ENCODE measurements at places on chromosomes 11 and 22. TPM values are rescaled to one million over a fixed set of nuclear protein-coding genes. Genes with fewer than 3 reads are reported as not detected.

GRCh38 chr11:127531167-127531566 is 530.6 kb upstream of the KIRREL3 start:
- DNase-seq = no peak

DNA sequence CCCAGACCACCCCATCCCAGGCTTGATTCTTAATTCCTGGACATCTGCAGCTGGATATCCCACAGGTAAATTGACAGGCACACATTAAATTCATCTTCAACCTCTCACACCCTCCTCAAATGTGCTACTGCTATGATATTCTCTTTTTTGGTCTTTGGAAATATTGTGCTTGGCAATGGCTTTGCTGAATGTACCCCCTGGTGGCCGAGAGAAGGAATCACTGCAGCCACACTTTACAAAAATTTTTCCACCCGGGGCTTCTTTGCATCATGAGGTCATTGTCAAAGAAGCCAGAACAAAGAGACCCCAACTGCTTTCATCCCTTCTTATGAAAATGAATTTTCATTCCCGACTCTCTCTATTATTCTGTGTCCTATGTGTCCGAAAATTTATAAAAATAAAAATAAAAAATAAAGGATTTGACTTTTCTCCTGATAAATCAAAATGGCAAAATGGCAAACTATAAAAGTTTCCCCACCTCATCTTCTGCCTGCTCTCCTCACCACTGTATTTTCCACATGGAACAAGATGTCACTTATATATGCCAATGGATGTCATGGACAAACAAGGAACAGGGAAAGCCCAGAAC is 15.0 kb upstream of the CYB5R2 start:
- peak; percentile 3 for DNase-seq

GRCh38 chr11:44760477-44760872 is 33.7 kb downstream of the TSPAN18 start:
- no peak for DNase-seq

DNA sequence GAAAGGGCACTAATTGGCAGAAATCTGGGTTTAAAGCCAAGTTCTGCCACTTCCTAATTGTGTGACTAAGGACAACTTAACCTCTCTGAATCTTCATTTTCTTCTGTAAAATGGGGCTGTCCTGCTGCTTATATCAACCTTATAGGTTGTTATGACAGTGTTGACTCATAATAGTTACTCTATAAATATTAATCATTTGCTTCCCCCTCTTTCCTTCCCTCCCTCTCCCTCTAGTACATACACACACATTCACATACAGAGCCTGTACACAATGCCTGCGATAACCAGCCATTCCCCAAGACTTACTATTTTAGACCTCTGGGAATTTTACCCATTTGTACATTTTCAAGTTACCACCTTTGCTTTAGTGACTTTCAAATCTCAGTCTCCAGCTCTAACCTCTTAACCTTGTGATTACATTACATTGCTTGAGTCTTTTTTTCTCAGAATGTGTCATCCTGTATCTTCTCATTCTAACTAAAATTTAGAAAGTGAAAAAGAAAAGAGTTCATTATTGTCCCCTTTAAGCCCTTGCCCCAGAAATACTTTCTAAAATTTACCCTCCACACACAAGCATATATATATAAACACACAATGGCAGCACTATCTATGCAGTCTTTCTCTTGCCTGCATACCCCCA is 31.9 kb downstream of the GDPD4 start:
- DNase-seq = no peak

- DNase-seq = no peak
Observed at GRCh38 chr11:92735039-92735438, 234.4 kb upstream of the MTNR1B start.

DNA sequence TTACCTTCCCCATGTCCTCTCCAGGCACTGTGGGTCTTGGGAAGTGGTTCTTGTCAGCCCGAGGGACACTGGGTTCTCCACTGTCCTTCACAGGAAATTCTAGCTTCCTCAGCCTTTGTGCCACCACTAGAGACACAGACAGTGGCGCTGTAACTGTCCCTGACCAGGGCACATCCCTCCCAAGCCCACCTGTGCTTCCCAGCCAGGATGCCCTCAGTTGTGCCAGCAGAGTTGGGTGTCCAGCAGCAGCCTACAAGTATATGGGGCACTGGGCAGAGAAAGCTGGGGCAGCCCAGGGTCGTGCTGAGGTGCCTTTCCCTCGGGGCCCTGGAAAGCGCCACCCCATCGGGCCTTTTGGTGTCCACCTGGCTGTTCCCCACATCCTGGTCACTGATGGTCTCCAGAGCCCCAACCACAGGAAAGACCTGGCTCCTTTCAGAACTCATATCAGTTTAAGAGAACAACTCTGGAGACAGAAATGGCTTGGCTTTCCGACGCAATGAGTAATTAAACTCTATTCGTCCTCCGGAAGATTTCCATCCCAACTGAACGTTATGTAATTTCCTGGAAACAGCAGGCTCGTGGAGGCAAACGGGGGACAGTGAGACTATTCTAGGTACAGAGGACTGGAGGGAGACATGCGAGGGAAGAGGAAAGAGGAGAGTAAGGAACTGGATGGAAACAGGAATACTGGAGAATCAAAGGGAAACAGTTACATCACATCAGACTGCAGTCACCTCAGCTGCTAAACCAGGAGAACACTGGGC is 28.6 kb downstream of the PPP2R1B start:
- peak; percentile 87 for DNase-seq

- no peak for DNase-seq
Observed at GRCh38 chr11:46951864-46952263, 15.3 kb downstream of the CSTPP1 start.

GRCh38 chr11:102279641-102280170 is 37.6 kb upstream of the BIRC3 start:
- no peak for DNase-seq

DNA sequence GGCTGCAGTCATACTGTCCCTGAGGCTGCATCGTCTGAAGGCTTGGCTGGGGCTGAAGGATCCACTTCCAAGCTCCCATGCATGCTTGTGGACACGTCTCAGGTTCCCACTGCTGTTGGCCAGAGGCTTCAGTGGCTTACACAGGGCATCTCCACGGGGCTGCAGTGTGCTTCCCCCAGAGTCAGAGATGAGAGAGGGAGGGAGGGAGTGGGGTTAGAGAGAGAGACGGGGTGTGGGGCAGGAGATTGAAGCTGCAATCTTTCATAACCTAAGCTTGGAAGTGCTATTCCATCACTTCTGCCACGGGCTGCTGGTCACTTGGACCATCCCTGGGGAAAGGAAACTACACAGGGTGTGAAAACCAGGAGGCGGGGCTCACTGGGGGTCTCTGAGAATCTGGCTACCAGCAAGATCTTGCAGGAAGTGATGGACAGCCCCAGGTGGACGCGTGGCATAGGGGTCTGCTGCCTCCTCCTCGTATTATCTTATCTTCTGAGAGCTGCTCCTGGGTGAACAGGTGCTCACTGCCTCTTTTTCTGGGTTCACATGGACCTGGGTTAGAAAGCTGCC is 63.0 kb upstream of the MYEOV start:
- no peak for DNase-seq

- no peak for DNase-seq
Observed at GRCh38 chr11:77171885-77172665, 44.0 kb downstream of the MYO7A start.

METTL15 gene
- 10.4 TPM for total RNA-seq

SCUBE1 gene
- 0.51 TPM for total RNA-seq

PLEKHB1 gene
- 0.26 TPM for total RNA-seq

CD81 gene
- total RNA-seq = 149 TPM

SLC22A6 gene
- total RNA-seq = not detected

All from dermis microvascular lymphatic vessel endothelial cell (primary cell).